Stimulated activated CD8-positive, alpha-beta memory T cell treated with anti-CD3 and anti-CD28 coated beads, Interleukin-4, amount 100 ng/mL, for 1 hour (primary cell): ENCODE measurements at places on chromosomes 7 and 10.

DNA sequence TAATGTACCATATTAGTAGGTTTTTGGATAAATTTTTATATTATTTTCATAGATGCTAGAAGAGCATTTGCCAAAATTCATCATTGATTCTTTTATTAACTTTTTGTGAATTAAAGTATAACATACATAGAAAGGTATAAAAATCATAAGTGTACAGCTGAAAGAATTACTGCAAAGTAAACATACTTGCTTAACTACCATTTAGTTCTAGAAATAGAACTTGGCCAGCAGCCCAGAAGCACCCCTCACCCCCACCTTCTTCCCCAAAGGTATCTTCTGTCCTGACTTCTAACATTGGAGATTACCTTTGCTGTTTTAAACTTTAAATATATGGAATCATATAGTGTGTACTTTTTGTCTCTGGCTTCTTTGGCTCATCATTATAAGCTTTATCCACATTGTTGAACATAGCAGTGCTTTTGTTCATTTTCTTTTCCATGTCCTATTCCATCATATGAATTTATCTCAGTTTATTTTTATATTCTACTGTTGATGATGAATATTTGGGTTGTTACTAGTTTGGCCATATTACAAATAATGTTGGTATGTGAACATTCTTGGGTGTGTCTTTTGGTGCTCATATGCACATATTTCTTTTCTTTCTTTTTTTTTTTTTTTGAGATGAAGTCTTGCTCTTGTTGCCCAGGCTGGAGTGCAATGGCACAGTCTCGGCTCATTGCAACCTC is 142.8 kb downstream of the ADK start:
- DNase-seq, result no peak

- DNase-seq, result no peak
Observed at GRCh38 chr7:105738133-105738532, 138.3 kb downstream of the ATXN7L1 start.

DNA sequence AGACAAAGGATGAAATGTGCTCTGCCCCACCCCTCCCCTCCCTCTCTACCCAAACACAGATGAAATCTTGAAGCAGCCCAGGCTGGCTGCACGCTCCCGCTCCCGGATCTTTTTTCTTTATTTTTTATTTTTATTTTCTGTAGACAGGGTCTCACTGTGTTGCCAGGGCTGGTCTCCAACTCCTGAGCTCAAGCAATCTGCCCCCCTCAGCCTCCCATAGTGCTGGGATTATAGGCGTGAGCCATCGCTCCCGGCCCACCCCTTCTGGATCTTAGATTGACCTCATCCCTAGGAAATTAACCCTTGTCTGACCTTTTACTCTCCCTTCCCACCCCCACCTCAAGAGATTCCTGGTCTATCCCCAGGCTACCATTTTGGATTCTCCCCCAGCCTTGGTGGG is 14.3 kb downstream of the TACR2 start:
- DNase-seq, result no peak

DNA sequence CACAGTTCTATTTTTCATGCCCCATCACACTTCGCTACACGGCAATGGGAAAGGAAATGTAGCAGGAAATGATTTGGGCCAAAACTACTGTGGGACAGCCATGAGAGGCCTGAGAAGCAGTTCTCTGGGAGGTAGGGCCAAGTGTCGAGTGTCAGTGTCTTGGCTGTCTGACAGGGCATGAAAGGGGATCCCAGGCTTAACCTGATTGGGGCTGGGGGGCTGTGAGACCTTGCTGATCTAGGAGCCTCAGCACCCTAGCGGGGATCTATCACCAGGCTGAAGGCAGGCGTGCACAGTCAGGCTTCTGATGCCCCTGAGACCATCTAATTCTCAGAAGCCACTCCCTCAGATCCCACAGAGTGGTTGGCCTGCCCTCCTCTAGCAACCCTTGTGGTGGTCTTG is 58.2 kb upstream of the SLC25A13 start:
- no peak for DNase-seq

- no peak for DNase-seq
Observed at GRCh38 chr7:93636276-93636675, 61.8 kb upstream of the CALCR start.

DNA sequence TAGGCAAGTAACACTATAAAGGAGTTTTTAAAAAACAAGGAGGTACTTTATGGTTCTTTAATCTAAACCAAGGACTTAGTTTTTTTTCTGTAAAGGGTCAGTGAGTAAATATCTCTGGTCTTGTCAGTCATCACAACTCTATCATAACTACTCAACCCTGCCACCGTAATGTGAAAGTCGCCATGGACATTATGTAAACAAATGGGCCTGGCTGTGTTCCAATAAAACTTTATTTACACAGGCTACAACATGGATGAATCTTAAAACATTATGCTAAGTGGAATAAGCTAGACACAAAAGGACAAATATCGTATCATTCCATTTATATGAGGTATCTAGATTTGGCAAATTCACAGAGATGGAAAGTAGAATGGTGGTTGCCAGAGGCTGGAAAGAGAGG is 60.8 kb upstream of the SP4 start:
- no peak for DNase-seq

- DNase-seq, result no peak
Observed at GRCh38 chr7:133706016-133706415, 421.1 kb upstream of the LRGUK start.

DNA sequence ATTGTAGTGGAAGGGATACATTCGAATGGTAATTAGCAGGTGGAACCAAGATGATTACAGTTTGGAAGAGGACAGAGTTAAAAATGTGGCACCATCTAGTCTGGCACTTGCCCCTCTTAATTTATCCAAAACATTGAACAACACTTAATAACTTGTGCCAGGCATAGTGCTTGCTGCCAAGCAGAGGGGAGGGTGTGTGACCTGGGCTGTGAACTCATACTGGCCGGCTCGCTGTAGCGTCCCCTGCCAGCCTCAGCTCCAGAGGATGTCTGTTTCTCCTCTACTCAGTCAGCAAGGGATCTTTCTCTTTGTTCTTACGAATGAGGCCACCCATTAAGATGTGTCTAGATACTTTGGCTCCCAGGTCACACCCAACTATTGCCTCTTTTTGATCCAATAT is 179.4 kb upstream of the INHBA start:
- DNase-seq, result no peak

- no peak for DNase-seq
Observed at GRCh38 chr7:95976369-95977060, 204.2 kb downstream of the DYNC1I1 start.

DNA sequence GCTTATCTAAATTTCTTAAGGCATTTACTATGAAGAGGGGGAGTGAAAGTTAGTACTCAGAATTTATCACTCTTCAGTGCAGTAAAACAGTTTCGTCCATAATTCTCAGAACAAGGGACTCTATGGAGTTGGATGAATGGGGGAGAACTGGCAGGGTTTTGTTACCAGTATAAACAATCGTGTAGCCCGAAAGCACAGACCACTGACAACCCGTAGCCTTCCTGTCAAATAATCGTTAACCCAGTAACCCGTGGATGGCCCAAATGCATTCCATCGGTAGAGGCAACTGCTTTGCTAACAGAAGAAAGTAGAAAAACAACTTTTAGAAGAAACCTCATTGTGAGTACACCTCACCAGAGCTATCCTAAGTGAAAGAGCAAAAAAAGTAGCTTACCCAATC is 583.9 kb downstream of the NXPH1 start:
- no peak for DNase-seq

DNA sequence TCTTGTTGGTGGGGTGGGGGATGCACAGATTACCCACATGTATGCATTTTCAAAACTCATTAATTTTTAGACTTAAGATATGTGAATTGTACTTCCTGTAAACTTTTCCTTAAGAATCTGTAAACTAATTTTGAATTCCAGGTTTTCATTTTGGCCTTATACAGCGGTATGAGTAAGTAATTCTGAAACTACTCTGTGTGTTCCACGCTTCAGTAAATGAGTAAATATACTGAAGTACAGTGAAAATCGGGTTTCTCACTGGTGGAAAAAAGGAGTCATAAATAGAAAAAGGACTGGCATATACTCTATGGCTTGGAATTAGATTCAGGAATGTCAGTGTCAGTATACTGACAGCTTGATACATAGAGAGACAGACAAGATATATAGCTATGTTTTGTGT is 72.8 kb downstream of the CTTNBP2 start:
- no peak for DNase-seq

- no peak for DNase-seq
Observed at GRCh38 chr10:114552050-114552449, 106.0 kb downstream of the ABLIM1 start.

DNA sequence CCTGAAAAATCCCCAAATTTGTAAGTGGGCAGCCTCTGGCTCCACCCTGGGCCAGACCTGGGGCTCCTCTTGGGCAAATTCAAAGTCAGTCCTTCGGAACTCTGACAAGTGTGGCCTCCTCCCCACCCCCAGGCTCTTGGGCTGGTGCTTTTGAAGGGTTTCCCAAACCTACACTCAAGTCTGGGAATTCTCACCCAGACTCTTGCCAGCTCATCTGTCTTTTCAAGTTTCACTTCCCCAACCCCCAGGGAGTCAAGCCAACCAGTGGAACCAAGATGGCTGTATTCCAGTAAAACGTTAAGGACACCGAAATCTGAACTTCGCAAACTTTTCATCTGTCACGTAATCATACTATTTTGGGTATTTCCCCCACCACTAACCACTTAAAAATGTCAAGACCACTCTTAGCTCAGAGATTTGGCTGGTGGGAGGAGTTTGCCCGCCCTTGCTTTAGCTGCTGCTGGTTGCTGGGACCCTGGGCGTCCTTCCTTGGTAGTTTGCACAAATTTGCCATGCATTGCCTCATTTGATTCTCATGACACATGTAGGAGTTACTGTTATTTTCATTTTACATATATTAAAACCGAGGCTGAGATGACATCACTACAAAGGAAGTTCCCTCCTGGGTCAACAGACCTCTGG is 1.7 kb upstream of the MYO1G start:
- DNase-seq, result no peak

DNA sequence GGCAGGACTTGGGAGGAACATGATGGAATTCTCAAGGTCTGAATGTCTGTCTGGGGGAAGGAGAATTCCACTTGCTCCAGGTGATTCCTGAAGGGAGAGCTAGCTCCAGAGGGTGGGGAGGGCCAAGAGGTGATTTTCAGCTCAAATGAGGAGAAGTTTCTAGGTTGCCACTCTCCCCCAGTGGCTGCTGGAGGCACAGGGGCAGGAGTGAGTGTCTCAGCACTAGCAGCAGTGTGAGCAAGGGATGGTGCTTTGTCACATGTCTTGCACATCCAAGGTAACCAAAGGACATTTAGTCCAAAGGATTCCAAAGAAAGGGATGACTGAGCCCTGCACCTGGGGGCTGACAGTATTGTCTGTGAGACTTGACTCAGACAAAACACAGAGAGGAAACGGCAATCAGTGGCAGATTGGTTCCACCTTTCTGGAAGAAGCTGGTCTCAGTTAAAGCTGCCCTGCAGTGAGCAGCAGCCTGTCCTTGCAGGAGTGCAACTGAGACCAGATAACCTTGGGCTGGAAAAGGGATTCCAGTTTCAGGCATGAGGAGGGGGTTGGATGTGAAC is 51.2 kb upstream of the PCBD1 start:
- DNase-seq, result no peak

DNA sequence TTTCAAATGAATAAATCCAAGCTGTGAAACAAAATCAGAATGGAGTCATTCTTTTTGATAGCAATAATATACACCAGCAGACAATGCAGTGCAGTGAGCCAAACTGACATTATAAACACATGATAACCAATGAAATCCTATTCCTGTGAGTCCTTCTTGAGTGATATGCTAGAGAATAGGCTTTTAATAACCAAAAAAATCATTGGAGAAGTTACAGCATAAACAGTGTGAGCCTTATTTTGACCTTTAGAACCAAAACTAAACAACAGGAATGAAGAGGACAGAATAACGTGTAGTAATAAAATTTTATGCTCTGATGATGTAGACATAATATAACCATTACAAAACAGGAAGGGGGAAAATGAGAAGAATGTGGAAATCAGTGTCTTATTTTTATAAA is 8.7 kb downstream of the HUS1 start:
- DNase-seq, result no peak

DNA sequence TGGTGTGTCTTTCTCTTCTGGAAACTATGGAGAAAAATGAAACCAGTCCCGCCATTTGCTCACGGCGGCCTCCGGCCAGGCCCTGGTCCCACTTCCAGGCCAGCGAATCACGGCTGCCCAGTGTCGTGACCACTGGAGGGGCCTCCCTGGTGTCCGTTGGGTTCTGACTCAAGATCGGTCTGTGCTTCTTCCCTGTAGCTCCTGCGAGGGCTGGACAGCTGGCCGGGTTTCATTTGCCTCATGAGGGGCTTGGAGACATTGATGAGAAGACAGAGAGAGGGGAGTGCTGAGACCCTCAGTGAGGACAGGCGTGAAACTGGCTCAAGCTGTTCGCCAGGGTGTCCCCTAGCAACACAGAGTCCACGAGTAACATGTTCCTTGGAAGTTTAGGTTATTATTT is 108.6 kb downstream of the ADARB2 start:
- no peak for DNase-seq
